GM18507 (cell line): ENCODE measurements at places on chromosomes 13 and 19.
A peak's percentile ranks its signal among the peaks of the same experiment; 100 is the strongest.

GRCh38 chr13:110392510-110393240, 85.6 kb downstream of the COL4A2 start:
- no peak for DNase-seq

GRCh38 chr19:12333162-12334159, at the start of gene ZNF563:
Gene ZNF563, minus strand, starts transcription at chr19:12333633. Its CDS starts 151 bp downstream, at chr19:12333482.
- DNase-seq: peak; percentile 86

GRCh38 chr19:8377598-8377997, 12.6 kb upstream of the RAB11B start:
- DNase-seq: no peak

DNA sequence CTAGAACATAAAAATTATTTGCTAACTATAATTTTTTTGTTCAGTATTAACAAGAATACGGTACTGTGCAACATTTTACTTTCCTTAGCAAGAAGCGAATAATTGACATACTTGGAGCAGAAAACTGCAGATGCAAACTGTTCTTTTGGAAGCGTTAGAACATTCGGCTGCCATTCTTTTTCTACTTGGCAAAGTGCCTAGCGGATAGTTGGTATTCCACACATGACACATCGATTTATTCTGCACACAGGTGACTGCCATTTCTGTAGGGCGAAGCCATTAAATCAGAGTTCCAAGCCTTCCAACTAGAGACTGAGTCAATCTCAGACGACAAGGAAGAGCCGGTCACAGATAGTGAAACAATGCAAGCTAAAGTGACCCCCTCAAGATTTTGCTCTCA, 117.4 kb downstream of the TRPC4 start:
- DNase-seq: no peak
